ENCODE measurements at places on chromosomes 16 and 17.

DNA sequence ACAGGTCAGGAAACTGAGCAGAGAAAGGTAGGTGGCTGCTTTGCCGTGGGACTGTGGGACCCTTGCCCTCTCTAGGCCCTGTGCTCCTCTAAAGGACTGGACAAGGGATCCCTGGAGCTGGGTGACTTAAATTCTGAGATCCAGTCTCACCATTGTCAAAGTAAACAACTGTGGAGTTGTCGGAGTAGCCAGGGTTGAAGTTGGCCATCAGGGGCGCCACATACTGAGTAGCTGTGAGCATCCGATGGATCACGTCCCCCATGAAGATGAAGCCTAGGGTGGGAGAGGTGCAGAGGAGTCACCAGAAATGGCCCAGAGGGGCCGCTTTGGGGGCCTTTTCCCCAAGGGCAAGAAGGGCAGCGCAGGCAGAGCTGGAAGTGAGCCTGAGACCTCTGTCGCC is 43.5 kb downstream of the PLXDC1 start:
- DNase-seq, result no peak

DNA sequence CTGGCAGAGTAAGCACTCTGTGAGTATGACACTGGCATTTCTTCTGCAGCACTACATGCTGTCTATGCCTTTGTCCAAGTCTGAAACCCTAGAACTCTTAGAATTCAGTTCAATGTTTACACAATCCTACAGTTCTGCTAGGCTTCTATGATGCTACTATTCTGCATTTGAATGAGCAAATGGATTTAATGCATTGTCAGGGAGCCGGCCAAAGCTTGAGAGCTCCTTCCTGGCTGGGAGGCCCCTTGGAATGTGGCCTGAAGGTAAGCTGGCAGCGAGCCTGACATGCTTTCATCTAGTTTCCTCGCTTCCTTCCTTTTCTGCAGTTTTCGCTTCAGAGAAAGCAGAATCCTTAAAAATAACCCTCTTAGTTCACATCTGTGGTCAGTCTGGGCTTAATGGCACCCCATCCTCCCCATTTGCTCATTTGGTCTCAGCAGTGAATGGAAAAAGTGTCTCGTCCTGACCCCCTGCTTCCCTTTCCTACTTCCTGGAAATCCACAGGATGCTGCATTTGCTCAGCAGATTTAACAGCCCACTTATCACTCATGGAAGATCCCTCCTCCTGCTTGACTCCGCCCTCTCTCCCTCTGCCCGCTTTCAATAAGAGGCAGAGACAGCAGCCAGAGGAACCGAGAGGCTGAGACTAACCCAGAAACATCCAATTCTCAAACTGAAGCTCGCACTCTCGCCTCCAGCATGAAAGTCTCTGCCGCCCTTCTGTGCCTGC is at the start of gene CCL2:
TSS of gene CCL2 (plus strand) at position 635 of the 730 bp plus-strand sequence. CDS start at position 700, 65 bp downstream.
- DNase-seq, result no peak

- no peak for DNase-seq
Observed at GRCh38 chr16:89269805-89270665, 52.5 kb downstream of the ZNF778 start.

GRCh38 chr16:85735225-85735635 is 15.7 kb downstream of the C16orf74 start:
- no peak for DNase-seq

DNA sequence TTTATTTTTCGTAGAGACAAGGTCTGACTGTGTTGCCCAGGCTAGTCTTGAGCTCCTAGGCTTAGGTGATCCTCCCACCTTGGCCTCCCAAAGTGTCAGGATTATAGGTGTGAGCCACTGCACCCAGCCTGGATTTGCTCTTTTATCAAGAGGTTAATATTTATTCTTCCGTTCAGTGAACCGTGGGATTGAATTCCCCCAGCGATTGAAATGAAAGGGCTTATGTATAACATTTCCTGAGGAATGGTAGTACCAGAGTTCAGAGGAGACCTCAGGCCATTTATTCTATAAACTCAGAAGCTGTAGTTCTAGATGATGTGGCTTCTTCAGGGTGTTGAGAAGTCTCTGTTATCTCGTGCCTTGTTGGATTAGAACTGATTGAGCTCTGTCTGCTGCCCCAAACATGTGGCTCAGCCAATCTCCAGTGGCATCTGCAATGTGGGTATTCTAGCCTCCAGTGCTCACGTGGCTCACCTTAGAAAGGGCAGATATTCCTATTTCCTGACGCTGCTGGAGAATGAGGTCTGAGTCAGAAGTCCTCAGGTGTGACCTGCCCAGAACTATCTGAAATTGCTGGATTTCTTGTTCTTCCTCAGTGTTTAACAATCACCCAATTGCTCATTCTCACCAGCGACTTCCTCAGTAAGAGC is 22.5 kb downstream of the HMOX2 start:
- DNase-seq, result no peak

- no peak for DNase-seq
Observed at GRCh38 chr16:68086860-68087268, 1.7 kb downstream of the NFATC3 start.

- DNase-seq, result no peak
Observed at GRCh38 chr16:71188956-71189712, 41.4 kb downstream of the HYDIN start.

GRCh38 chr16:85215478-85216118 is 103.3 kb upstream of the CIBAR2 start:
- DNase-seq, result no peak

GRCh38 chr17:64004903-64005733 is 7.0 kb downstream of the PRR29 start:
- DNase-seq, result no peak

GRCh38 chr17:41339571-41340172 is 11.0 kb downstream of the KRT33A start:
- DNase-seq, result no peak

DNA sequence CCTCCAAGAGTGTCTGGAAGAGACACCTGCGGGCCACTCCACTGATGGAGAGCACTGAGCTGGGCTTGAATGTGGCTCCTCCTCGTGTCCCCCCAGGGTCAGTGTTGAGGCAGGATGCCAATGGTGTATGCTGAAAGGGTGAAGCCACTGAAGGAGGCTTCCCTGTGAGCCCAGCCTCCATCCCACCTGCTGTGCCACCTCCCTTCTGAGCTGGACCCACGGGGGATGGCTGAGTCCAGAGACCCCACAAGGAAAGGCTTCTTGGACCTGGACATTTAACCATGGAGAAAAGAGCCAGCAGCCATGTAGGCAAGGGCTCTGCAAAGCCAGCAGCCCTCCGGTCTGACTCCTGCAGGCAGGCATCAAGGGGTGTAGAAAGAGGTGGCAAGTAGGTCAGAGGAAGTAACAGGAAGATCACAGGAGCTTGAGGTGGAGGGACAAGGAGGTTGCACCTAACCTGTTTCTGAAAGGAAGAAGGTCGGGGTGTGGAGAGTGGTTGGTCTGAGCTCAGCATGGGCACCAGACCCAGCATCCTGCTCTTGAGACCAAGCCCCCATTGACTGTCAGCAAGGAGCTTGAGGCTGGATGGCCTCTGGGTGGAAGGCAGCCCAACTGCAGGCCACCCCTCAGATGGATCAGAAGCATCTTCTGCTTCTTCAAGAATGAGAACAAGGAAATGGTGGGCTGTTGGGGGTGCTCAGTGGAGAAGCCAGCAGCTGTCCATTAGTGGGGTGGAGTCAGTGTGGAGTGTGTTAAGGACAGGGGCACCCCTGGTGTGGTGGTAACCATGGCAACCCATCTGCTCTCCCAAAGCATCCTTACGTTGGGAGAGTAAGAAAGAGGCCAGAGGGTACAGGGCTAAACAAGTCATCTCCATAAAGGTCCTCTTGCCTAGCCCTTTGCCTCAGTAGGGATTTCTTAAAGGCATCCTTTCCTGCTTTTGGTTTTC is 80.7 kb downstream of the PLD6 start:
- DNase-seq, result no peak

DNA sequence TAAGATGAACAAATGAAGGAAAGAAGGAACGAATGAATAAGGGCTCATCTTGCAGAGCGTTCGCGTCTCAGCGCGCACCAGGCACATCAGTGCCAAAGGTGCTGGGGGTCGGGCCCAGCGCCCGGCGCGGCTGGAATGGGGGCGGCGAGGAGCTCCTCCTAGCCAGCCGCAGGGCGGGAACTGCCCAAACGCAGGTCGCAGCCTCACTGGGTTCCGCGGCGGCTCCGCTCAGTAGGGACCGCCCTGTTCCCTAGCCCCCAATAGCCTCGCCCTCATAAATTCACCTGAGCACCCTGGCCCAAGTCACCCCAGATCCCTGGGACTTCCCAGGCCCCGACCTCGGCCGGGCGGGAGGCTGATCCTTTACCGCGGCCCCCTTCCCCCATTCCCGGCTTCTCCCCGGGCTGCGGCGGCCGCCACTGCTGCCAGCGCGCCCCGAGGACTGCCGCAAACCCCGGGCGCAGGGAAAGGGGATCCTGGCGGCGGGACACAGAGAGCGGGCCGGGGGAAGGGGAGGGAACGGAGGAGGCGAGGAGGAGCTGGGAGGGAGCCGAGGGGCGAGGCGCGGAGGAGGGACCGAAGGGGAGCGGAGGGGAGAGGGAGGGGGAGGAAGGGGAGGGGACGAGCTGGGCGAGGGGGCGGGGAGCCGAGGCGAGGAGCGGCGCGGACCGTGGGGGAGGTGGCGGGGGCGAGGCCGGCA is 377 bp upstream of the CRHR1 start:
- DNase-seq, result no peak

DNA sequence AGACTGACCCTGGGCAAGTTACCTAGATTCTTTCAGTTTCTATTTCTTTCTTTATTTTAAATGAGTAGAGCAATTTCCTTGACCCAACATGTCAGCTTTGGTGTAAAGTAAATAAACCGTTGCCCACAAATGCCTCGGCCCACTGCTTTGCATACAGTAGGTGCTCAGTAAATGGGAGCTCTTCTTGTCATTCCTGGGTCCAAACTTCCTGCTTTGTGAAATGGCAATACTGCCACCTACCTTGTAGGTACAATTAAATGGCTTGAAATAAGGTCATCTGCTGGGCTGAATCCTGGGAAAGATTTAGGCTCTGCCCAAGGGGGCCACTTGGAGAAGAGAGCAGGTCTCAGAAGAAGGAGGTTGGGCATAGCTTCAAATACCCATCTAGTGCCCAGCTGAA is 253.0 kb downstream of the HS3ST3B1 start:
- DNase-seq, result no peak

GRCh38 chr17:73274490-73274889 is 12.8 kb upstream of the CPSF4L start:
- DNase-seq, result no peak

DNA sequence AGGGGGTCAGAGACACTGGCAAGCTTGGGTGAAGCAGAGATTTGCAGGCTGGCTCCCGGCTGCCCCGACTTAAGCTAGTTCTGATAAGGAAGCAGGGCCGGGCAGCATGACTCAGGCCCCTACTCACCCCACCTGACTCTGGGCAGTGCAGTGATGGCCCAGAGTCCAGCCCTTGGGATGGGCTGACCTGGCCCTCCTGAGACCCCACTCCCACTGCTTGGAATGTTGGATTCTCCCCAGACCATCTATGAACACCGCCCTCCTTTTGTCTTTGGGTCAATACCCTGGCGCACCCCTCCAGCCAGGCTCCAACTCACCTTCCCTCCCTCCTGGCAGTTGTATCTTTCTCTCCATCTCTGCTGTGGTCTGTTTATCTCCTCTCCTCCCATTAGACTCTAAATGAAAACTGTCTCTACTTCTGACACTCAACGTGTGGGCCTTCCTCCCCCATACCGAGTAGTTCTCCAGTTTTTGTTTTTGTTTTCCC is 21.0 kb downstream of the LGALS3BP start:
- no peak for DNase-seq

DNA sequence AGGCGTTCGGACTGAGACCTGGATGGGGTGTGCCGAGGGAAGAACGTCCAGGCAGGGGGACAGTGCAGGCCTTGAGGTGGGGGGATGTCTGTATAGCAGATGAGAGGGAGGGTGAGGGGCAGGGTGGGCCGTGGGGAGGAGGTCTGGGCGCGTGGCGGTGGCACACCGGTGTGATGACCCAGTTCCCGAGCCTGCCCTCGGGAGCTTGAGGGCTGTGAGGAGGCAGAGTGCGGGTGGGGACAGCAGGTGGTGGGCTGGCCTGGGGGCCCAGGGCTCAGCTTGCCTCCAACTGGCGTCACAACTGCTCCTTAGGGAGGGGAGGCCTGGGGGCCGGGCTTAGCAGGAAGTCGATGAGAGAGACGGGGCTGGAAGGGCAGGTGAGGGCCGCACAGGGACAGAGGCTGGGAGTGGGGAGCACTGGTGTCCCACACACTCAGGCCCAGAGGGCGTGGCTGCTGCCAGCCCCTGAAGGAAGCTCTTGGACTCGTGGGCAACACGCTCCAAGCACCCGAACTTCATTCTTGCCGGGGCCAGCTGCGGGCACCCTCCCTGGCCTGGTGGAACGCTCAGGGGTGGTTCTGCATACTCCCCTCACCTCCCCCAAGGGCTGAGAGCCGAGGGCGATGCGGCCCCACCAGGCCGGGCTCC is 6.5 kb downstream of the CACNA1H start:
- DNase-seq, result no peak

DNA sequence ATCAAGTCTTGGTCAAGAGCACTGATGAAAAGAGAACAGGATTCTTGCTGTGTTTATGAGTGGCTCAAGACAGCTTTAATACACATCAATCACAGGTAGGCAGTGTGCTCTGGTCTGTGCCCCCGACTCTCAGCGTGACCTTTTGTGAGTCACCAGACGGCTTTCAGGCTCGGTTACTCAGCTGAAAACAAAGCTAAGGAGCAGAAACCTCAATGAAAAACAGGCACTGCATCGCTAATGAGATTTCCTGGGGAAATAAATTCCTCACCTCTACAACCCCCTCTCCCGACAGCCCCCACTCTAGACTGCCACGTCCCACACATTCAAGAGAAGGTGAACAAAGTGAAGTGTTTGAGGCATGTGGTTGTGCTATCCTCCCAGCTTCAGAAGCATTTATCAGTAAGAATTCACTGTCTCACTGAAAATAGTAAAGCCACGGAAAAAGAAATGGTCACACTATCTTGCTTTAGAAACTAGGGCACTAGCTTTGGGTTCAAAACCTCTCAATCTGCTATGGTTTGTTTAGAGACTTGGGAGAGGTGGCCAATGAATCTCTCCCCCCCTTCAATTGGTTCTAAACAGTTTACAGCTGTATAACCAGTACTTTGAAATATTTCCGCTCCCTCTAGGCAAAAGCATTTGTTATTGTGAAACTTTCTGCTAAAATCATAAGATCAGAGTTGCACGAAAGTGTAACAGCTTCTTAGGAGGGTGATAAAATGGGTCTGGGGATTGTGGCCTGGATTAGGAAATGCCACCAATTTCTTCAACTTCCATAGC is 199.5 kb upstream of the PMFBP1 start:
- no peak for DNase-seq
